Liver (tissue), 10 donors: ENCODE measurements at places on chromosomes 12 and 14. TPM values are rescaled to one million over a fixed set of nuclear protein-coding genes. Genes with fewer than 3 reads are reported as not detected.

- DNase-seq = no peak
- H3K27me3 ChIP-seq = no peaks in the 10 kb centered on the region
- H3K4me3 ChIP-seq = no peak overlapping the region
- peaks cover 13% of the 10 kb centered on the region for H3K36me3 ChIP-seq
- H3K4me1 ChIP-seq = no peaks in the 10 kb centered on the region
Observed at GRCh38 chr12:111154147-111154834, 214.6 kb downstream of the PHETA1 start.

Gene L2HGDH
- 5.5 TPM for total RNA-seq

DNA sequence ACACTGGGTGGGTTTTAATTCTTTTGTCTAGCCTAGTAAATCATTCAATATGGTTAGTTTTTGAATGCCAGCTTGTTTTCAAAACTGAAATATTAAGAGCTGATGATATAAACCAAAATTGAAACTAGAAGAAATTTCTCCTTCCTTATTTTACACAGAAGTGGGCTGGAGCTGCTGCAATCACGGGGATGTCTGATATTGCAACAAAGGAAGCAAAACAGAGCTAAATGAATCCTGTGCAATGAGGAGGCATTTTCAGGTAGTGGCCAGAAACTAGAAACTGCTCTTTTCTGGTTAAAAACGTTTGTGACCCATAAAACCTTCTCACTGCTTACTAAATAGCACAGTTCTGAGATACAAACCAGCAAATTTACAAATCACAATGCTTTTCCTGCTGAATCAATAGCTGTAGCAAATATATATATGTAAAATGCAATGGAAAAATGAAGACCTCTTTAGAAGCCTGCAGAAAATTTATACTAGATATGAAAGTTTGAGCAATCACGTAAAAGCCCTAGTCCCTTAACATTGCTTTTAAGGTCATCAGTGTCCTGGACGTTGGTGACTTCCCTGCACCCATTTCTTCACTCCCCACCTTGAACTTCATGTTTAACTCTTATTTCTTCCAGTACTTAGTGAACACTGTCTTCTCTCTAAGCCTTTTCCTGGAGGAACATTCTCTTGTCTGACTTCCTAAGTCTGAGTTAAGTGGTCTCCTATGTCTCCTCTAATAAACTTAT, 15.9 kb upstream of the LRRK2 start:
- H3K4me1 ChIP-seq = no peaks in the 10 kb centered on the region
- no peaks in the 10 kb centered on the region for H3K36me3 ChIP-seq
- DNase-seq = no peak
- H3K27ac ChIP-seq = no peak overlapping the region

GRCh38 chr14:54808326-54809161, 94.1 kb downstream of the GCH1 start:
- H3K36me3 ChIP-seq = no peaks in the 10 kb centered on the region
- H3K27ac ChIP-seq = no peak overlapping the region
- DNase-seq = no peak
- H3K4me3 ChIP-seq = no peak overlapping the region
- H3K4me1 ChIP-seq = no peaks in the 10 kb centered on the region

Gene TRIM9
- total RNA-seq = 0.14 TPM

DNA sequence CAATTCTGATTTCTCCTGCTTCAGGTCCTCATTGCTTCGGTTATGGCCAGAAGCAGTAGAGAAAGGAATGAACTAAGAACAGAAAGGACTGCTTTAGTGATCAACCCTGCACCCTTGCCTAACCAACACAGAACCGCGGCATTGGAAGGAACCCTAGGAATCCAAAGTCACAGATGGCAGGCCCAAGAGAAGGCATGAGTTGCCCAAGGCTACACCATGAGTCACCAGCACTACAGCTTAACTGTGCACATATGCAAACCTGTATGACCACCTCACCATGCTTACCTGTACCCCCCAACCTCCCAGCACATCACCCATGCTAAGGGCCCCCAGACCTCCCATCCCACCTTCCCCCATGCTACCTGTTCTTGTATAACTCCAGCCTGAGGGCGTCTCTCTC, 25.9 kb upstream of the BLTP3B start:
- H3K27ac ChIP-seq = no peak overlapping the region
- peaks cover 3% of the 10 kb centered on the region for H3K36me3 ChIP-seq
- no peak overlapping the region for H3K4me3 ChIP-seq
- no peak for DNase-seq

Gene SALL2
- 0.92 TPM for total RNA-seq

DNA sequence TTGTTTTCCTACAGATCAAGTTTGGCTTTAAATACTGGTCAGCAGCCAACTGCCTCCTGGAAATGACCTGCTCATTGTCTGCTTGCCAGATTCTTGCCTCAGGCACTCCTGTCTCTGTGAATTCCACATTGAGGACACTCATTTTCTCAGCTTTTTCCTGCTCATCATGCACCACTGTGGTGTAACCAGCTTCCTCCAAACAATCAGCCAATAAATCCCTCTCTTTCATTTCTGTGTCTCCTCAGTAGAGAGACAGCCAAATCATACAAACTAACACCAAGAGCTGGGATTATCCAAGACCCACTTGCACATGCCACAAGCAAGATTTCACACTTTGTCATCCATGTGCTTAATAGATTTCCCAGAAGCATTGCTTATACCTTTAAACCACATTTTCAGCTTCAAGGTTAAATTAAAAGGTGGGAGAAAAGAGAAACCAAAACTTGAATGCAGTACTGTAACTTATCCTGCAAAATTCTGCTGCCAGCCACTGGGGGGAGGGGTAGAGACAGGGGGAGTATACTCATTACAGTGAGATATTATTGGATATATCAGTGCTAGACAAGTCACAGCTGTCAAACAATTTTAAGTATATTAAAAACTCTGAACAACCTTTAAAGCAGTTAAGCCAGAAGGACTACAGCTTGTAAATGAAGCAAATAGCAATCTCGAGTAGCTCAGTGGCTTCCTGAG, 105.0 kb downstream of the PPP2R5E start:
- no peaks in the 10 kb centered on the region for H3K27me3 ChIP-seq
- H3K4me1 ChIP-seq = peaks cover 31% of the 10 kb centered on the region
- H3K27ac ChIP-seq = peak overlapping the region; percentile 90
- no peaks in the 10 kb centered on the region for H3K36me3 ChIP-seq
- DNase-seq = no peak
- peak overlapping the region; percentile 48 for H3K4me3 ChIP-seq

Gene KRT74
- total RNA-seq = not detected

GRCh38 chr12:1949771-1950470, 31.5 kb upstream of the CACNA2D4 start:
- H3K4me3 ChIP-seq = no peak overlapping the region
- H3K27ac ChIP-seq = no peak overlapping the region
- H3K27me3 ChIP-seq = no peaks in the 10 kb centered on the region

GRCh38 chr14:27739657-27740156, 1026.9 kb upstream of the FOXG1 start:
- no peaks in the 10 kb centered on the region for H3K27me3 ChIP-seq
- H3K4me3 ChIP-seq = no peak overlapping the region

Gene CD163
- 153 TPM for total RNA-seq

Gene PRH1
- 9.6 TPM for total RNA-seq

Gene AKT1
- 192 TPM for total RNA-seq

Gene KRT73
- not detected for total RNA-seq

Gene SERPINA12
- not detected for total RNA-seq

Gene KCNJ8
- 44.2 TPM for total RNA-seq

Gene E2F7
- total RNA-seq = 5.8 TPM

DNA sequence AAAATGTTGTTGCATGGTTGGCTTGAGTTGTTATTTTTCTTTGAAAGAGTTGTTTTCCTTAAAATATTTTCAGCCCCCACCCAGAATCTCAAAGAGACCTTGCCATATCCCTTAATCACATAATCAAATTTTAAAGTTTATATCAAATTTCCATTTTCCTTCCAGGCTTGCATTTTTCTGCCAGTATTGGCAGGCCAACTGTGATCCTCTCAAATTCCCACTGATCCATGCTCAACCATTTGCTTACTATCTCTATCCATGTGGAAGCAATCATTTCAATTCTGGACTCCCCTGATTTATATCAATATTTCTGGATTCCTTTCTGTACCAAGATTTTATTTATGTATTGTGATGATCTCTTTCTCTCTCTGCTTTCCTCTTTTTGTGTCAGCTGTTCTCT, 64.2 kb upstream of the PYGL start:
- H3K27ac ChIP-seq = no peak overlapping the region
- DNase-seq = no peak
